ENCODE measurements at places on chromosomes 16 and 17. TPM values are rescaled to one million over a fixed set of nuclear protein-coding genes. Genes with fewer than 3 reads are reported as not detected.

MSI2 gene
- total RNA-seq, result 158 TPM

HP gene
- total RNA-seq, result not detected

TBC1D3C gene
- total RNA-seq, result not detected

STX1B gene
- total RNA-seq, result 1.0 TPM

ZFHX3 gene
- total RNA-seq, result 47.4 TPM

KLHL10 gene
- not detected for total RNA-seq

CORO7 gene
- total RNA-seq, result 41.4 TPM

ABCA10 gene
- 1.2 TPM for total RNA-seq

ATP2A1 gene
- 1.5 TPM for total RNA-seq

AATK gene
- total RNA-seq, result 4.6 TPM

DNA sequence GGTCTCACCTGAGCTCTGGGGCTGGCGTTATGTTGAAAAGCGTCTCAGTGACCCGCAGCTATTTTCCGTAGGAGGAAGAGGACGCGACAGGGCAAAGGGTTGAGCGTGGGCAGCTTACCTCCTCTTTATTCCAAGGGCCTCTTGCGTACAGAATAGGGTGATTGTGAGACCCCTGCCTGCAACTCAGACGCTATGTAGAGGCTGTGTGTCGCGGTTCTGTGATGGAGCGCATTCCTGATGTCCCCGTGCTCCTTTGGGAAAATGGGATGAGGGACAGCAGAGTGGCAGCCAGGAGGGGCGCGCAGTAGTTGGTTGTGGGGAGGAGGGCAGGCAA lies 531 bp upstream of the CDH8 start:
- peak overlapping the region; percentile 91 for H3K4me3 ChIP-seq
- no peaks in the 10 kb centered on the region for H3K36me3 ChIP-seq
- peaks cover 21% of the 10 kb centered on the region for H3K4me1 ChIP-seq
- DNase-seq, result no peak

DNA sequence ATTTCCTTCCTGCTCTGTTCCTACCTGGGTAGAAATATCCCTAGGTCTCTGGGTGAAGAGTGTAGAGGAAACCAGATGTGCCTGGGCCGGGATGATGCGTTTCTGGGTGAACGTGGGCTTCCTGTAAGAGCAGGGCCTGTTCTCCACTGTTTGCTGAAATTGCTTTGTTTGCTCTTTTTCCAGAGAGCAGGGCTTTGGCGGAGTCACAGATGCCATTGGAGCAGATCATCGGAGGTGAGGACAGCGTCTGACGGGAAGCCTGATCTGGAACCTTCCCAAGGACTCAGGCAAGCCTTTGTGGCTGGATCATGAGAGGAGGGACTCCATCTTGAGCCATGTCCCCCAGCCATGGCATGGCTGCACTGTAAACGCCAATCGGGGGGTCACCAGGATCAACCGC lies 15.4 kb downstream of the DHODH start:
- H3K27ac ChIP-seq, result no peak overlapping the region
- H3K36me3 ChIP-seq, result peaks cover 4% of the 10 kb centered on the region
- DNase-seq, result no peak

DNA sequence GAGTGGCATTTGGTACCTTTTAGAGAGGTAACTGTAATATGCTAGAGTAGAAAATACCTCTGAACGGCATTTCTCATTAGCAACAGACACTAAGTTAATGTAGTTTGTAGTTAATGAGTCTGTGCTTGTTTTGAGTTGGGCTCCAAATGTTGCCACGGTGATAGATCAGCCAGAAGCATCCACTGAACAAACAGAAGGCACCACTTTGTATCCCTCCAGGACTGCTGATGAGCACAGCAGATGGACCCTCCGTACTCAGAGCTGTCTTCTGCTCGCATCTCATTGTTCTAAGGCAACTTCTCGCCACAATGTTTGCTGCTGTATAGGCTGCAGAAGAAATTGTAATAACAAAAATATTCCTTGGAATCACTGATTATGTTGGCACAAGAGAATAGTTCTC lies 56.1 kb downstream of the TNRC6C start:
- no peaks in the 10 kb centered on the region for H3K27me3 ChIP-seq
- peaks cover 7% of the 10 kb centered on the region for H3K4me1 ChIP-seq
- no peak overlapping the region for H3K27ac ChIP-seq
- H3K4me3 ChIP-seq, result no peak overlapping the region
- no peaks in the 10 kb centered on the region for H3K36me3 ChIP-seq
- DNase-seq, result no peak

DNA sequence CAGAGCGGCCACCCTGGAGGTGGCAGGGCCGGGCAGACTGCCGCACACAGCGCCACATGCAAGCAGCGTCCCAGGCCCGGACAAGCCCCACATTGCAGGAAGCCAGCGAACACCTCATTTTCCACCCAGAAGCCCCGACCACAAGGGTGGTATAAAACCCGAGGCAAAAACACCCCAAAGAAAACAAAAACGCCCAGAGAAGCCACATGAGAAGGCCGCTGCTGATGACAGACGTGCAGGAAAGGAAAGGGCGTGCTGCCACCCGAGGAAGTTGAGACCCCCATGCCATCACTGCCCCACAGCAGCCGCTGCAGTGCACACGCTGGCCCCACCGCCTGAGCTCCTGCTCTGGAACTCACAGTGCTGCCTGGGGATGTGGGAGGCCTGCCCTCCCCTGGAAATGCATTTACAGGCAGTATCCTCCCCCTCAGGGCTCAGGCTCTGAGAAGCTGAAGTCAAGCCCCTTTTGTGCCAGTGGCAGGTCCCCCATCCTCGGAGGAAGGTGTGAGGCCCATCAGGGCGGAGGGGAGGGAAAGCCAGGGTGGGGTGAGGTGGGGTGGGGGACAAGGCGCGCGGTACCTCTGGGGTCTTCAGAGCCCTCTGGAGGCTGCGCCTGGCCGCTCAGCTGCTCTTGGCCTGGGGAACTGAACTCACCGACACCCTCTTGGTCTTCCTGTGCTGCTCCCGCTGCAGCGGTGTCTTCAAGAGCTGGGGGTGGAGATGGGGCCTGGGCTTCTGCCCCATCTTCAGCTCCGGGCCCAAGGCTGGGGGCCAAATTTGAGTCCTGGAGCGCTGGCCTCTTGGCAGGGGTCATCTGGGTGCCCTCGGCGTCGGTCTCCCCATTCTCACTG lies 62.0 kb downstream of the IL21R start:
- no peaks in the 10 kb centered on the region for H3K27me3 ChIP-seq
- no peak overlapping the region for H3K4me3 ChIP-seq
- H3K36me3 ChIP-seq, result peaks cover 28% of the 10 kb centered on the region
- no peaks in the 10 kb centered on the region for H3K4me1 ChIP-seq
- DNase-seq, result no peak
- H3K27ac ChIP-seq, result no peak overlapping the region

DNA sequence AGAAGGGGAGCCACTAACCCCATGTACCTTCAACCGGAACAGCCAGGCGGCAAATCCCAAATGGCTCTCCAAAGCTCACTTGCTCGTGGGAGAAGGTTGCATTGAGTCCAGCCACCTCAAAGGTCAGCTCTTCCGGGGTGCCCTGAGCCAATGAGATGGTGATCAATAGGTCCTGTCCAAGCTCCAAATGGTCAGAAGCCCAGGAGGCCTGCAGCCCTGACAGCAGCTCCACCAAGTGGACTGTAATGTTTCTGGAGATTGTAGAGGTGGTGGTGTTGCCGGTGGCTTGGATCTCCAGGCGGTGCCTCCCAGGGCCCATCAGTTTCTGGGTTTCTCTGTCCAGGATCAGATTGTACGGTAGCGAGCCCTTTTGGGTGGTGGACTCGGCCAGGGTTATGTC lies 39.9 kb upstream of the BCO1 start:
- peaks cover 12% of the 10 kb centered on the region for H3K27me3 ChIP-seq
- no peak overlapping the region for H3K4me3 ChIP-seq
- DNase-seq, result no peak
- no peaks in the 10 kb centered on the region for H3K36me3 ChIP-seq
- no peaks in the 10 kb centered on the region for H3K4me1 ChIP-seq

DNA sequence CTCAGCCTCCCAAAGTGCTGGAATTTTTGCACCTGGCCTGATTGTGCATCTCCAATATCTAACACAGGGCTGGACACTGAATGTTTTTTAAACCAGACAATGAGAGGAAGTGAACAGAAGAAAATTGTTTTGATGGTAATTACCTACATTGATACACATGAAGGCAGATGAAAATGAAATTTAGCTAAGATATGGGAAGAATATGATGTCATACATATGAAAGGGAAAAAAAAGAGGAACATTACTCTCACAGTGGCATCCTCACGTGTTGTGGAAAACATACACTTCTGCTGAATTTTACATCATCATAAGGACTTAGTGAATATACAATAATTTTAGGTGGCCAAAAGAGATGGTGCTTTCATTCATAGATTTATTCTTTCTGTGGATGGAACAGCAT lies 111.7 kb downstream of the SYCE1L start:
- no peak overlapping the region for H3K27ac ChIP-seq
- H3K4me1 ChIP-seq, result peaks cover 10% of the 10 kb centered on the region
- H3K27me3 ChIP-seq, result peaks cover 9% of the 10 kb centered on the region

DNA sequence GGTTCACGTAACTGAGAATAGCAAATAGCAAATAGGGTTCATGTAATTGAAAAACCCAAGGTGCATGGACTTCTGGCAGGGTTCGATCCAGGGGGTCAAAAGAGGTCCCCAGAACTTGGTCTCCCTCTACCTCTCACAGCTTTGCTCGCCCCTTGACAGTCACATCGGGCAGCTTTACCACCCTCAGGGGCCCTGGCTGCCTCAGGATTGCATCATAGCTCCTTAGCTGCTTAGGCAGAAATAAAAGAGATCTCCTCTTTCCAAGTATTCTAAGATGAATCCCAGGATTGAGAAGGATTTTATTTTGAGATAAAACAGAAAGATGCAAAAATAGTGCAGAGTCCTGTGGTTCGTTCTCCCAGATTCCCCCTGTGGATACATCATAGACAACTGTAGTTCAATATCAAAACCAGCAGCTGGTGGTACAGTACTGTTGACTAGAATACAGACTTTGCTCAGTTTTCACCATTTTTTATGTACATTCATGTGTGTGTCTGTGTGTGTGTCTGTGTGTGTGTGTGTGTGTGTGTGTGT lies 12.8 kb downstream of the ADGRG3 start:
- H3K36me3 ChIP-seq, result no peaks in the 10 kb centered on the region
- no peak for DNase-seq
- peaks cover 19% of the 10 kb centered on the region for H3K4me1 ChIP-seq
- no peak overlapping the region for H3K27ac ChIP-seq
- H3K4me3 ChIP-seq, result no peak overlapping the region
- H3K27me3 ChIP-seq, result no peaks in the 10 kb centered on the region

DNA sequence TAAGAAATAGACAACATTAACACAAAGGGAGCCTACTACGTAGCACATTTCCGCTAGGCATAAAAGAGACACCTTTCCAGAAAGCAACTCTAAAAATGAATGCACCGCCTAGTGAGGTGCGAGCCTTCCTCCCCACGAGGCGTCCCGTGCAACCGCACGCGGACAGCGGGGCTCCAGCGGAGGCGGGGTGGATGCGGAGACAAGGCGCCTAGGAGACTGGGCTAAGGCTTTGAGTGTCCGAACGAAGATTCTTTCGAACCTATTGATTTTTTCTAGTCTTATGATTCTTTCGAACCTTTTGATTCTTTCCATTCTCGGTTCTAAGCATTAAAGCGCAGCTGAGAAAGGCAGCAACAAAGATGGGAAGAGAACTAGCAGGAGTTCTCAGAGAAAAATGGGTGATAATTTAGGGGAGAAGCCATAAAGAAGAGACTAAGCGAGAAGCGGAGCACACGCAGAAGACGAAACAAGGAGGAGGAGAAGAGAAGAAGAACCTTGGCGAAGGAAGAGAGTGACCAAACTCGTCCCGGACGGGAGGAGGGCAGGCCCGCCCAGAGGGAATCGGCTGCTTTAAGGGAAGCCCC lies 394 bp upstream of the CPD start:
- H3K27ac ChIP-seq, result peak overlapping the region; percentile 86
- peaks cover 3% of the 10 kb centered on the region for H3K36me3 ChIP-seq
- no peak for DNase-seq
- H3K4me3 ChIP-seq, result peak overlapping the region; percentile 92
- peaks cover 46% of the 10 kb centered on the region for H3K4me1 ChIP-seq

GRCh38 chr17:67245694-67246402 lies 852 bp upstream of the HELZ start:
- DNase-seq, result peak; percentile 77
- H3K4me3 ChIP-seq, result peak overlapping the region; percentile 90
- peaks cover 10% of the 10 kb centered on the region for H3K36me3 ChIP-seq
- no peaks in the 10 kb centered on the region for H3K27me3 ChIP-seq

DNA sequence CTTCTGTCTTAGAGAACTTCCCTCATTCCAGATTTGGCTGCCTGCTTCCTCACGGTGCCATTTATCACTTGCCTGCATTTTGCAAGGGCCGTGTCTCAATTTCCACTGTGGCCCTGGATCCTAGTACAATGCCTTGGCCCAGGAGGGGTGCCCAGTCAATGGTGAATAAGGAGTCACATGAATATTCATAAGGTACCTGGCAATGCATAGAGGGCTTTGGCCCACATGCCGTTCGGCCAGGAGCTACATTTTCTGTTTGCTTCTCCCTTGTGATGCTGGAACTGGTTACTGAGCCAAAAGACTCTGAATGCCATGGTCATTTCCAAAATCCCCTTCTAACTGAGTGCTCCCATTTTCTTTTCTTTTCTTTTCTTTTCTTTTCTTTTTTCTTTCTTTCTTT lies 4.8 kb upstream of the PIRT start:
- H3K36me3 ChIP-seq, result no peaks in the 10 kb centered on the region
- no peak overlapping the region for H3K4me3 ChIP-seq
- peaks cover 11% of the 10 kb centered on the region for H3K4me1 ChIP-seq
- H3K27ac ChIP-seq, result no peak overlapping the region

DNA sequence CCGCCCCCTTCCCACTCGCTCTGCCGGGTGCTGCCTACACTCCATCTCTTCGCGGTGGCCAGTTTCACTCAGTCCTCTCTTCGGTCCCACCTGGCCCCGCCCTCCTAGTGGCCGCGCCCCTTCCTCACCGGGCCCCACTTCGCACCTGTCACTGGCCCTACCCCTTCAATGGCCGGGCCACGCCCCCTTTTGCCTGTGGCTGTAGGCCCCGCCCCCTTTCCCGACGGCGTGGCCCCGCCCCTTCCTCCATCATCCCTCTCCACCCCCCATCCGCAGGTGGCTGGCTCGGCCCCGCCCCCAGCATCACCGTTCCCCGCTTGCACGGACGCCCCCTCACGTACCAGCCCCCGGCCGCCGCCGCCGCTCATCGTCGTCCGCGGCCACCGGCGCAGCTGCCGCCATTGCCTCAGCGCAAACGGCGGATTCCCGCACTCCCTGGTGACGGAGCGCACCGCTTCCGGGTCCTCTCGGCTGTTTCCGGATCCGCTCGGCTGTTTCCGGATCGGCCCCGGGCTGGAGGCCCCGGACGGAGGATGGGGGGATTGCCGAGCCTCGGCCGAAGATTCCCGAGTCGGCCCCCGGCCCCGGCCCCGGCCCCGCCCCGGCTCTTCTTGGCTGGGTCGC lies at the start of gene RABEP2:
TSS of gene RABEP2 (minus strand) at position 477 of the 624 bp plus-strand sequence. CDS start at position 402, 75 bp downstream.
- H3K36me3 ChIP-seq, result peaks cover 8% of the 10 kb centered on the region
- H3K4me3 ChIP-seq, result peak within 1 kb of the TSS; percentile 99
- H3K27me3 ChIP-seq, result no peaks in the 10 kb centered on the region
- H3K27ac ChIP-seq, result peak within 1 kb of the TSS; percentile 99
- DNase-seq, result peak; percentile 99
